Activated T-helper 2 cell treated with anti-CD3 and anti-CD28 coated beads, Interferon-gamma antibody, Interleukin-2, Interleukin-4, amounts not matched to agents 10 μg/mL and 5 μg/mL and 100 μg/mL, durations not matched to agents 14 hours and 24 hours and 36 hours (primary cell): ENCODE measurements at places on chromosomes 11 and 22. TPM values are rescaled to one million over a fixed set of nuclear protein-coding genes. Genes with fewer than 3 reads are reported as not detected.

MUC6 gene
- total RNA-seq: not detected in 2 replicates

DNA sequence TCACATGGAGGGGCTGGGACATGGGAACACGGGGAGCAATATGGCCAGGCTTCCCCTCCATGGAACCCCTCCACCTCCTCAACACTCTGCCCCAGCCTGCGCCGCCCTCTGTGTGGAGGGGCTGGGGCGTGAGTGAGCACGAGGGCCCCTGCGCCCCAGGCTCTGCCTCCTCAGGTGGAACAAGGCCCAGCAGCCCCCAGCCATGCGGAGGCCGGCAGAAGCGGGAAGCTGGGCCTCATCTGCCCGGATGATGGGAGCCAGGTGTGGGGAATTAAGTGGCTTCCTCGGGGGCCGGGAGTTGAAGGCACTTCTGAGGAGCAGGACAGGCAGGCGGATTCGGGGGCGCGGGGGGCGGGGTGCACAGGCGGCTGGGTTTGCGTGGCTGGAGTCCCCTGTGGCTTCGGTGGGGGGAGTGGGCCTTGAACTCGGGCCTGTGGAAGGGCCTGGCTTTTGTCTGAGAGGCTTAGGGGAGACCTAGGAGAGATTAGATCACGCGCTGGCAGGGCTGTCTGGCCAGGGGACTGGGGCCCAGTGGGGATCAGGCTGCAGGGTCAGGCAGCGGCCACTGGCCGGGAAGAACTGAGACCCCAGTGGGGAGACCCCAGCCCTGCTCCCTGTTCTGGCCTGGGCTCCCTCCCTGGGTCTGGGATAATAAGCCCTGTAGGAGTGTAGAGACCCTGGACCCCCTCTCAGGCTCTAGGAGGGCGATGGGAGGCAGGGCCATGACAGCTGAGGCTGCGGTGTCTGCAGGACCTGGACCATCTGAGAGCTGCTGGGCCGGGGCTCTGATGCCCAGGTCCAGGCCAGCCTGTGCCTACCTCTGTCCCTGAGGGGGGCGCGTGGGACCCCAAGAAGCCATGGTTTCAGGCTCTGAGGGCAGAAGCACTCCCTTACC is 13.3 kb downstream of the PRR33 start:
- H3K36me3 ChIP-seq: peaks cover 3% of the 10 kb centered on the region
- H3K4me1 ChIP-seq: peaks cover 8% of the 10 kb centered on the region
- no peak overlapping the region for H3K4me3 ChIP-seq
- H3K27me3 ChIP-seq: no peaks in the 10 kb centered on the region

IGSF22 gene
- 0.05 and 0.16 TPM in 2 replicates for total RNA-seq

- no peak for DNase-seq
- H3K4me3 ChIP-seq: no peak overlapping the region
- H3K27me3 ChIP-seq: peaks cover 3% of the 10 kb centered on the region
- H3K4me1 ChIP-seq: no peaks in the 10 kb centered on the region
These were observed 82.4 kb upstream of the RTL6 start for GRCh38 chr22:44580176-44581095.

DNA sequence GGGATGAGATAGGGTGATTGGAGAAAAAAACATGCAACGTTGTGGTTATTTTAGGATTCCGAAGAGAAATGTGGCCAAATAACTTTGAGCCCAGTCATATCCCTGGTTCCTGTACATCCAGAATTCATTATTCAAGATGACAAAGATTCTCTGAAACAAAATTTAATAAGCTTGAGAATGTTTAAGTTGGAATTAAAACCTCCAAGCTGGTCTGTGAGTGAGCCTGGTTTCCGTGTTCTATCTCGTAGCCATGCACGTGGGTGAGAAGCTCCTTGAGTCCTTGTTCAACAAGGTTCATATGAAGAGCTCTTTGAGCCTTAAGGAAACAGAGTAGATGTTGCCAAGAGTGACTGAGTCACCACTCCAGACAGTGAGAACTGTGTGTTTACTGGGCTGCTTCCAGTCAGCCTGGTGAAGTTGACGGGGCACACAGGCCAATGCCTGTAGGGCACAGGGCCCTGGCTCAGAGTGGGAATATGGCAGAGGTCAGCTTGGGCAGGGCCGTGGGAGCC is 206.5 kb downstream of the NAV2 start:
- no peak overlapping the region for H3K4me3 ChIP-seq
- H3K27ac ChIP-seq: no peak overlapping the region
- H3K4me1 ChIP-seq: no peaks in the 10 kb centered on the region
- no peak for DNase-seq

DNA sequence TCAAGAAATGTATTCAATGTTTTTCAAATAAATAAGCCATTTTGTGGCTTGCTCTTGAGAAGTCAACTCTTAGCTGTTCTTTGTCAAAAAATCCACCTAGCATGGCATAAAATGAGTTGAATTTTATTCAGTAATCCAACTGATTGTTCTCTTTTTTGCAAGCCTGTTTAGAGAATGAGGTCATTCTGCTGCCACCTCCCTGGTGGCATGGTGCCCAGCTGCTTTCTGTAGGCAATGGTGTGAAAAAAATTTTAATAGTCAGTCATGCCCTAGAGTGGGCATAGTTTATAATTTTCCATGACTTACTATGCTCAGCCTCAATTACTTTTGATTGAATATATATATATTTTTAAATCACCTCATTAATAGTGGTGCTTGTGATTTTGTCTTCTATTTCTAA is 177.2 kb downstream of the INSC start:
- H3K36me3 ChIP-seq: no peaks in the 10 kb centered on the region
- H3K4me1 ChIP-seq: no peaks in the 10 kb centered on the region
- no peak for DNase-seq
- no peak overlapping the region for H3K4me3 ChIP-seq
- H3K27me3 ChIP-seq: no peaks in the 10 kb centered on the region

COMT gene
- total RNA-seq: 93.4 and 95.6 TPM in 2 replicates

NRGN gene
- total RNA-seq: 5.0 and 6.7 TPM in 2 replicates

SDHAF2 gene
- total RNA-seq: 41.6 and 46.4 TPM in 2 replicates

DNA sequence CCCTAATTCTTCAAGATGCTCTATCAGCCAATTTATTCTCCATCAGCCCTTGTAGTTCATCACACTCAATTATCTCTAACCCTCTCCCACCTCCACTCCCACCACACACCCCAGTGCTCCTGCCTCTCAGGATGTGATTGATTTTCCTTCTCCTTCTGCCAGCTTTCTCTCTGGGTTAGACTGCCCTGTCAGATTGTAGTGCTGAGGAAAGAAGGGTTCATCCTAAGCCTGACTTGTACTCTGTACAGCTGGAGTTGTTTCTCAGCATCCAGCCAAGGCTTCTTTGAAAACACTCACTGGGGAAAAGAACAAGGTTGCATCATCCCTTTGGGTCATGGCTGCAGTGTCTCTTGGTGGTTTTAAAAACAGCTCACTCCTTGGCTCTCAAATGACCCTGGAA is 61.2 kb downstream of the CECR2 start:
- no peaks in the 10 kb centered on the region for H3K36me3 ChIP-seq
- no peak for DNase-seq
- H3K4me1 ChIP-seq: no peaks in the 10 kb centered on the region

GRCh38 chr11:57475191-57475590 is 14.9 kb downstream of the RTN4RL2 start:
- no peak for DNase-seq
- H3K4me1 ChIP-seq: peaks cover 22% of the 10 kb centered on the region
- no peak overlapping the region for H3K27ac ChIP-seq
- H3K36me3 ChIP-seq: no peaks in the 10 kb centered on the region
- H3K27me3 ChIP-seq: peaks cover 41% of the 10 kb centered on the region
- no peak overlapping the region for H3K4me3 ChIP-seq

USP2 gene
- total RNA-seq: 1.0 and 1.1 TPM in 2 replicates

DNA sequence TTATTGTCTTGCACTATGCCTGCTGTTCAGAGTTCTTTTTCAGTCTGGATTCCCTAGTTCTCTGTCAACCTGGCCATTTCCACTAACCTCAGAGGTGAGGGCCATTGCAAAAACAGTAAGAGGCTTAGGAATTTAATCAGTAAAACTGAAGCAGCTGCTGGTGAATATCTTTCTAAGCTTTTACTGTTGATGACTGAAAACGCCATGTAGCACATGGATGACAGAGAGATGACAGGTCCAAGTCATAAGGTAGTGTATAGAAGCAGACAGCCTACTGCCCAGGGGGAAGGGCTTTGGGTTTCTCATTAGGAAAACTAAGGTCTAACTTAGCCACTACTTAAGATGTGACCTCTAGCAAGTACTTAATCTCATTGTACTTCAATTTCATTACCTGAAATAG is 152.6 kb upstream of the DDI1 start:
- no peaks in the 10 kb centered on the region for H3K36me3 ChIP-seq
- H3K27ac ChIP-seq: no peak overlapping the region
- H3K27me3 ChIP-seq: no peaks in the 10 kb centered on the region
- H3K4me3 ChIP-seq: no peak overlapping the region

GRCh38 chr22:30422481-30423300 is 2.9 kb upstream of the MTFP1 start:
- peak overlapping the region; percentile 99 for H3K27ac ChIP-seq
- peaks cover 55% of the 10 kb centered on the region for H3K4me1 ChIP-seq
- peak; percentile 16 for DNase-seq
- no peaks in the 10 kb centered on the region for H3K27me3 ChIP-seq
- peaks cover 64% of the 10 kb centered on the region for H3K36me3 ChIP-seq
- peak overlapping the region; percentile 95 for H3K4me3 ChIP-seq

OR10D3 gene
- not detected in 2 replicates for total RNA-seq

DNA sequence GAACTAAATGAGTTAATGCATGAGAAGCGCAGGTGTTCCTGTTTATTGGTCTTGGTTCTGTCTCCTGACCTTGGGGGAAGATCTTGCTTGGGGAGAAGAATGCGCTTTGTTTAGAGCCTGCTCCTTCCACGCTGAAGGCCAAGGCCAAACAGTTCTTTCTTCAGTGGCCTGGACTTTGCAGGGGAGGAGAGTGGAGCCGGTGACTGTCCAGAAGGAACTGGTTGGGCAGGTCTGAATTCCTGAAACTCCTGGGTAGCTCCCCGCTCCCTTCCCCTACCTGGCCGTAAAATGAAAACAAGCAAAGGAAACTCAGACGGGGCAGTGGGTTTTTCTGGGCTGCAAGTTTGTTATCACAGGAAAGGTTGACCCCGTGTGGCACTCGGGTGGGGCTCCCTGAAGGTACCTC is 3.6 kb downstream of the ARHGAP8 start:
- peaks cover 51% of the 10 kb centered on the region for H3K27me3 ChIP-seq
- H3K4me1 ChIP-seq: peaks cover 2% of the 10 kb centered on the region
- no peak for DNase-seq
- no peaks in the 10 kb centered on the region for H3K36me3 ChIP-seq

GRCh38 chr11:27120211-27120610 is 79.6 kb downstream of the BBOX1 start:
- no peaks in the 10 kb centered on the region for H3K36me3 ChIP-seq
- no peak overlapping the region for H3K4me3 ChIP-seq
- no peaks in the 10 kb centered on the region for H3K4me1 ChIP-seq
- H3K27ac ChIP-seq: no peak overlapping the region
- no peaks in the 10 kb centered on the region for H3K27me3 ChIP-seq

DNA sequence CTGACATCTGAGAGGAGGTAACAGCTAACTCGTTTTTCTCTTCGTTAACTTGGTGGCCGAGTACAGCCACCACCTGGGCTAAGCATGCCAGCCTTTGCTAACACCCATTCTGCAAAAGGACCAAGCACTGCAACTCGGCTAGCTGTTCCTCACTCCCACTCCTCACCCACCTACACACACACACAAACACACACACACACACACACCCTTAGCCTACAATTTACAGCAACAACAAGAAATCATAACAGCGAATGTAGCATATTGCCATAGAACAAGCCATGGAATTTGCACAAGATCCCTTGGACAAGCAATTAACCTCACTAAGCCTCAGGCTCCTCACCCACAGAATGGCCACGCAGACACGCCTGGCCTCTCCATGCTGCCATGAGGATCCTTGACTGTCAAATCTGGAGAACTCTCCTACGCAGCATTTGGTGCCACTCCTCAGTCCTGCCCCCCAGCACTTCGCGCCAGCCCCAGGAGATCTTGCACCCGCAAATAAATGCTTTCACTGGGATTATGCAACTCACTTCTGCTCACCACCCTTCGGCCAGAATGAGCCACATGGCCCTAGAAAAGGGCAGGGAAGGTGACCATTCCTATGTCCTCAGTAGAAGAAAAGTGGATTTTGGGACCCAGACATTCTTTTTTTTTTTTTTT is 58.9 kb downstream of the LARGE1 start:
- no peak overlapping the region for H3K4me3 ChIP-seq
- no peak for DNase-seq

C11orf42 gene
- not detected in 2 replicates for total RNA-seq

DNA sequence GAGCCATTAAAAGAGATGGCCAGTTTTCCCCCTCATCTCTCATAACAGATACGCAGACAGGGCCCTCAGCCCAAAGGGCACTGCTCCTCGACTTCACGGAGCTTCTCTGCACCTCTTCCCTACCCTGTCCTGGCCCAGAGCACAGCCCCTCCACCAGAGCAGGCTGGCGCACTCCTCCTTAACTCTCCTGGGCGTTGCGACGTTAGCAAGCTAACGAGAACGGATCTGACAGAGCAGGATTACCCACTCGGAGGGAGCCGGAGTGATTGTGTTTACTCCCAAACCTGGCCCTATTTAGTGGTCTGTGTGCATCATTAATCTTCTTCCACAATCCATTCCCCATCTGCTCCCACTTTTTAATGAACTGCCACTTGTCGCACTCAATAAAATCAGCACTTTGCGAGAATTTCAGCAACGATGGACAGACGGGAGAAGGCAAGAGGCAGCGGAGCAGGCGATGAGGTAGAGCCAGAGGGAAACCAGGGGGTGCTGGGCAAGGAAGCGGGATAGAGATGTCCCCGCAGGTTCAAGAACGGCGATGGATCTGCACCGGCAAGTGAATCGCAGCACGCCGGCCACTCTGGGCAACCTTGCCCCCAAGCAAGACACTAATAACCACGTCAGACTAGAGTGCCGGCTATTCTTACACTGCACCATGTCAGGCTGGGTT is 159.4 kb downstream of the BUD13 start:
- peaks cover 3% of the 10 kb centered on the region for H3K27me3 ChIP-seq
- no peak for DNase-seq
- H3K4me3 ChIP-seq: no peak overlapping the region

- peaks cover 7% of the 10 kb centered on the region for H3K27me3 ChIP-seq
- no peaks in the 10 kb centered on the region for H3K4me1 ChIP-seq
- H3K4me3 ChIP-seq: no peak overlapping the region
- no peak for DNase-seq
These were observed 4.6 kb downstream of the TECTA start for GRCh38 chr11:121105481-121106195.

LRRC75B gene
- 4.5 and 4.7 TPM in 2 replicates for total RNA-seq

DRD4 gene
- total RNA-seq: 0.18 and 0.30 TPM in 2 replicates

DNA sequence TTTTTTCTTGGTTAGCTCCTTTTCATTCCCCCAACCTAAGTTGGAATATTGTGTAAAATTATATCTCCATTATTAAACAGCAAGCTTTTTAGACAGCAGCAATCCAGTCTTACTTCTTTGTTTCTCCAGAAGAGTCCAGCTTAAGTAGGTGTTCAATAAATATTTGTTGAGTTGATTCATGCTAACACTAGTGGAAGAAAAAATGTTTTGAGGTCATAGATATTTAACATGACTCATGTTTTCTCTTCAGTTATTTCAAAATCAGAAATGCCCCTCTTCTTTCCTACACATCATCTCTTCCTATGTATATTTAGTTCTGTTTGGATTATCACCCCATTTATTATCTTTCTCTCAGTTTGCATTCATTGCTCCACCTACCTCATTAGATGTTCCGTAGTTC is 20.3 kb downstream of the CCDC83 start:
- no peak overlapping the region for H3K4me3 ChIP-seq
- H3K27ac ChIP-seq: peak overlapping the region; percentile 10
- no peak for DNase-seq
- H3K4me1 ChIP-seq: peaks cover 19% of the 10 kb centered on the region
- peaks cover 8% of the 10 kb centered on the region for H3K27me3 ChIP-seq

RCOR2 gene
- 0.41 and 0.43 TPM in 2 replicates for total RNA-seq

F2 gene
- total RNA-seq: 0.11 TPM in 1 of 2 replicates, not detected in the other

BRSK2 gene
- total RNA-seq: 1.5 and 1.6 TPM in 2 replicates
